ENCODE measurements at places on chromosomes 7 and 10.
A peak's percentile ranks its signal among the peaks of the same experiment; 100 is the strongest.

- DNase-seq, result peak; percentile 81
Measured at GRCh38 chr7:6636741-6637543, at the start of gene ZNF316. Gene ZNF316, plus strand, starts transcription at chr7:6637318. Its CDS starts 5,092 bp downstream, at chr7:6642410.

DNA sequence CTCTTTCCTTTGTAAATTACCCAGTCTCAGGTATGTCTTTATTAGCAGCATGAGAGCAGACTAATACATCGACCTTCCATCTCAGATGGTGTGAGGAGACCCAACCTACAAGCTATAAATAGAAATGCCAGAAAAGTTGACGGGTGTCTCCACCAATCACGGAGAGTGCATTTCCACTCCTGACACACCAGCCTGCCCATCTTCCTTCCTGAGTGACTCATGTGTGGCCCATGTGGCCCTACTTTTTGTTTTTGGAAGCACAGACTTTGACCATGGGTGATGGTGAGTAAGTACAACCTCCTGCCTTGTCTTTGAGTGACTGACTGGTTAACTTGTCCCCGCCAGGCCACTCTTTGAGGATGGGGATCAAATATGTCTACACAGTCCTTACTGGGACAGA is 147.0 kb downstream of the OAT start:
- no peak for DNase-seq

- no peak for DNase-seq
Measured at GRCh38 chr10:75593692-75594556, 162.5 kb downstream of the LRMDA start.

DNA sequence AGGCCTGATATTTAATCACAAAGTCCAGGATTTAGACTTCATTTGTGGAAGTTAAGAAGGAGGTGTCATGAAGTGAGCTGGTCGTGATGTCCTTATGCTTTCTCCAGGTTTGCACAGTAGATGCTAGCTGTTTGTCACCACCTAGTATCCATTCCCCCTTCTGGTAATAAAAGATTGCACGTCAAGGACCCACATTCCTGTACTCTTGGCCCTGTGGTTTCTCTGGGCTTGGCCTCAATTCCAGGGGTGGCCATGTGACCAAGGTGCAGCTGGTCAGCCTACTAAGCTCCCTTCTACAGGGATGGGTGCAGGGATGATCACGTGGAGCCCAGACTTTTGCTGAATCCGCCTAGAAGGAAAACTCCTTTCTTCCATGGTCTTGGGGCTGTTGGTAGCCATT is 16.5 kb downstream of the NPS start:
- DNase-seq, result no peak

- DNase-seq, result no peak
Measured at GRCh38 chr10:113801569-113801968, 50.1 kb downstream of the PLEKHS1 start.

GRCh38 chr10:70560511-70560941 is 42.0 kb downstream of the PRF1 start:
- no peak for DNase-seq

GRCh38 chr7:73820013-73820412 is 10.8 kb upstream of the CLDN4 start:
- DNase-seq, result no peak

- no peak for DNase-seq
Measured at GRCh38 chr10:110011681-110012080, 3.9 kb downstream of the ADD3 start.

DNA sequence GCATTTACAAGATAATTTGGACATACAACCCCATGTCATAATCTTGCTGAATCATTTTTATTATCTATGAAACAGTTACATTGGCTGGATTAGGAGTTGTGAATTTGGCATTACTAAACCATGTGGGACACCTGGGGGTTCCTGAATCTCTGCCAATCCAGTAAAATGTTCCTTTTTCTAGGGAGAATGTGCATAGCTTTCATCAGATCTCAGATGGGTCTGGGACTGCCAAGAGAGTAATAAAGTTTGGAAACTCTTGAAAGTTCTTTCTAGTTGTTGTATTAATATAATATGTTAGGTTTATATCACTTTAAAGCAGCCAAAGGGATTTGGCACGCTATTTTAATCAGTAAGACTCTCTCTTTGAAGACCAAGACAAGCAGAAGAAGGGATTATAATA is 62.7 kb downstream of the SEMA3E start:
- no peak for DNase-seq

DNA sequence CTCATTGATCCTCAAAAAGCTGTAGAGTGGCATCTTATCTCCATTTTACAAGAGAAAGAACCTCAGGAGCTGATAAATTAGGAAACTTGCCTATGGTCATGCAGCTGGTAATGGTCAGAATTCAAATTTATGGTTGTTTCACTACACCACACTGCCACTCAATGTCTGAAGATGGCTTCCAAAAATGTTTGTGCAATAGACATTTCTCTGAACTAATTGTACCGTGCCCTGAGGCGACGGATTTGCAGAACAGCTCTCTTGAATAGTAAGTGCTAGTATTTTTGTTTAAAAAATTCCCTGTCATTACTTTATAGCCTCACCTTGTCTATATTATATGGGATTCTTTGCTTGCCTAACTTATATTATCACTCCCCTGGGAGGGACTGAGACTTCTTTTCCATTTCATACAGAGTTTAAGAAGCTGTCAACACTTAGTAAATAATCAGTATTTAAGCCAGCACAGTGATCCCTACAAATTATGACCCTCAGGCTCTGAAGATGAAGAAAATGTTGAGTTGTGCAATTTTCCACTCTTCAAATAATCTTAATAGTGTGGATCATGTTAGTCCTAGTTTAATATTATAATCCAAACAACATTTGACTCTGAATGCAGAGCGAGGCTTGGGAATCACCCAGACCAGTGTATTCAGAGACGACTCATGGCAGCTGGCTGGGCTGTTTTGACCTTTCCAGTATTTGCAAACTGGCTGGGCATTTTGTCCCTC is 346.6 kb downstream of the PTEN start:
- DNase-seq, result no peak
